Fibroblast of skin of back (primary cell): ENCODE measurements at places on chromosomes 7 and 10.

DNA sequence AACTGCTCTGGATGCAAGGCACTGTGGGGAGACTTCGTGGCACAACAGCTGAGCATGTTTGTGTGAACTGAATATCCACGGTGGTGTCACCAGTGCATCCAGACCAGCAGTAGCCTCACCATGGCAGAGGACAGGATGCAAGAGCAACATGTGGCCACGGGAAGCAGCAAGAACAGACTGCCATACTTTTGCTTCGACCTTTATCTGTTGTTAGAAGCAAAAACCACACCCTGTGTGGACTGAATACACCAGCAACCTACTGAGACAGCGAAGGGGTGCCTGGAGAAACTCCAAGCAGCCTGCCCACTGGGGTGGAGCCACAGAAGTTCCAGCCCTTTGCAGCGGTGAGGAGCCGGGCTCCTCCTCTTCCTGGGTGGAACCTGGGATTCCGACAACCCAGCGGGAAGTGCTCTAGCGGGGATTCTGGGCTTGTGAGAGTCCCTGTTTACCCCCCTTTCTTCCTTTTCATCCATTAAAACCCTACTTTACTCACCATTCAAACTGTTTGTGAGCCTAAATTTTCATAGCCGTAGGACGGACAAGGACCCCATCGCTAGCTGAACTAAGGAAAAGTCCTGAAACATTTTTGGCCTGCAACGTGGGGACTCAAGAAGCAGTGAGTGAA is 584.9 kb downstream of the GRM8 start:
- DNase-seq, result no peak

DNA sequence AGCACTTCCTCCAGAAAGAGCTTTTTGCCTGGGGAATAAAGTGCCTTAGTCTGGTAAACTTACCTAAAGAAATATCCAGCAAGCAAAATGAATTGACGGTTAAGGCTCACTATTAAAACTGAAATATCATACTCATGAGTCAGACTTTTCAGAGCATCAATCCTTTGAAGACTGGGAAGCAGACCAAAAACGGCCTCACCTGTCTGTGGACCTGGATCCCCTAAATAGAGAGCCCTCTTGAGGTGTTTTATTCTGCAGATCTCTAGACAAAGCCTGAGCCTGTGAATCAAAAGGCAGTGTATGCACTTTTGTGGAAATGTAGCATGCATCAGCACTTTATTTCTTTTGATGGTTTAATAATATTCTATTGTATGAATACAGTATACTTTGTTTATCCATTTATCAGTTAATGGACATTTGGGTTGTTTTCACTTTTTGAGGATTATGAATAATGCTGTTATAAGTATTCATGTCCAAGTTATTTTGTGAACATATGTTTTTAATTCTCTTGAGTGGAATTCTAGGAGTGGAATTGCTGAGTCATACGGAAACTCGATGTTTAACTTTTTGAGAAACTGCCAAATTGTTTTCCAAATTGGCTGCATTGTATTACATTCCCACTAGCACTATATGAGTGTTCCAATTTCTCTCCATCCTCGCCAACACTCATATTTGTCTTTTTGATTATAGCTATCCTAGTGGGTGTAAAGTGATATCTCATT is 449.0 kb upstream of the IGFBP3 start:
- DNase-seq, result peak; percentile 96

- no peak for DNase-seq
Measured at GRCh38 chr10:16909961-16910792, 93.0 kb upstream of the RSU1 start.

GRCh38 chr7:25839084-25839769 is 312.8 kb upstream of the NFE2L3 start:
- DNase-seq, result no peak

- no peak for DNase-seq
Measured at GRCh38 chr10:93267521-93267920, 193.8 kb downstream of the CYP26A1 start.

DNA sequence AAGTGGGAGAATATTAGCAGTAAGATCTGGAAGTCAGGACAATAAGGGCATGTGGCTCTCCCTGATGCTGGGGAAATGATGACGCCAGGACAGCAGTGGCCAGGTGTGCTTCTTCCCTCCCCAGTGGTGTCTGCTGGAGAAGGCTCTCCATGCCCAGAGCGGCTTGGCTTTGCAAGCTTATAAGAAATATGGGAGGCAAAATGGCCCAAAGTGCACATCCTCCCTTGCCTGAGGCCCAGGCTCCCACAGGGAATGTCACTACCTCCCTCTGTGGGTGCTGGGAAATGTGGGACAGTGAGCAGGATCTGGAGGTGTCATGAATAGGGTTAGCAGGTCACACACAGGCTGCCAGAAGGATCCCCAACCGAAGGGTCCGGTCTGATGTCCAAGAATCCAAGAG is 17.1 kb upstream of the ZNF488 start:
- no peak for DNase-seq

DNA sequence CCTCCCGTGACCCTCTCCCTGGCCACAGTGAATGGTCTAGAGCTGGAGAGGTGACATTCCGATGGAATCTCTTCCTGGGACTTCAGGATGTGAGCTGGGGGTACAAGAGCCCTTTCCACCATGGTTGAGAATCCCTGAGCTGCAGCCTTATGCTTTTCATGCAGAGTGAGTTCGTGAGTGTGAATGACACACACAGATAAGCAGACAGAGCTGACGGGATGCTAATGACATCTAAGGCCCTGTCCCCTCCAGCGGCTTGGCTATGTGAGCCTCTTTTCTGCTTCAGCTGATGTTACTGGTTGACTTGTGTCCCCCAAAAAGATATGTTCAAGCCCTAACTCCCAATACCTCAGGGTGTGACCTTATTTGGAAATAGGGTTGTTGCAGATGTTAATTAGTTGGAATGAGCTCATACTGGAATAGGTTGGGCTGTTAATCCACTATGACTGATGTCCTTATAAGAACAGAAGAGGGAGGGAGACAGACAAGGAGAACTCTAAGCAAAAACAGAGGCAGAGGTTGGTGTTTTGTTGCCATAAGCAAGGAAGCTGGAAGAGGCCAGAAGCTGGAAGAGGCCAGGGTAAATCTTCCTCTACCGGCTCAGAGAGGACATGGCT is 111.1 kb upstream of the AFAP1L2 start:
- DNase-seq, result no peak

DNA sequence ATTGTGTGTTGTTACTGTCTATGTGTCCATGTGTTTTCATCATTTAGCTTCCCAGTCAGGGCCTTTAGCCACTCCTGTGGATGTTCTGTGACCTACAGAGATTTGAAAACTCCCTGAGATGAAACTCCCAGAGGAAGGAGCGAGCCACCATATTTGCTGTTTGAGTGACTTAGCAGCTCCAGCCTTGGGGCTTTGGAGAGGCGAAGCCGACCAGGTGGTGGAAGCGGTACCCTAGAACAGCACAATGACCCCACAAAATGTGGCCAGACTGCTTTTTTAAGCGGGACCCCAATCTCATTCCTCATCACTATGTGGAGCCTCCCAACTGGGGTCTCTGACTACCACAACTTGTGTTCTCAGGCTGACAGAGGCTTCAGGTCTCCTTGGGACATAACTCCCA is 323.9 kb upstream of the KCND2 start:
- no peak for DNase-seq

DNA sequence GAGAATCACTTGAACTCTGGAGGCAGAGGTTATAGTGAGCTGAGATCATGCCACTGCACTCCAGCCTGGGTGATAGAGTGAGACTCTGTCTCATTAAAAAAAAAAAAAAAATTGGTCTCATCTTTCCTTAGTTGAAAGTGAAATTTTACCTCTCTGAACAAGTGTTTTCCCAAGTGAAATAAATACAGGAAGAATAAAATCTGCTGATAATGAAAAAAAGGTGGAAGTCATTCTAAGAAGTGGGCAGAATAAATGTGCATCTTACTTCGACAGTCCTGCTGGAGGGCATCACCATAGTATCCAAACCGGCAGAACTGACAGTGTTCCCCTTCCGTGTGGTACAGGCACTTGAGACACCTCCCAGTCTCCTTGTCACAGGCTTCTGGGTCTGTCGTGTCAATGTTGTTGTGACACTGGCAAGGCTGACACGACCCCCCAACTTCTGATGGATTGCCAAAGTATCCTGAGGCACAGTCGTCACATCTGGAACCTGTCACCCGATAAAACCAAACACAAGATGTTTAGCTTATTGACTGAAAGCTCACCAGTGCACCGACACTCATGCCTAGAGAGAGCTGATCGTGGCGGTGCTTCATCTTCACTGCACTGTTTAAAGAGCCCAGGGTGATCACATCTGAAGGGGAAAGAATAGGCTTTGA is 49.6 kb downstream of the LAMB1 start:
- DNase-seq, result no peak

GRCh38 chr7:85483177-85483576 is 296.3 kb upstream of the SEMA3D start:
- peak; percentile 59 for DNase-seq

DNA sequence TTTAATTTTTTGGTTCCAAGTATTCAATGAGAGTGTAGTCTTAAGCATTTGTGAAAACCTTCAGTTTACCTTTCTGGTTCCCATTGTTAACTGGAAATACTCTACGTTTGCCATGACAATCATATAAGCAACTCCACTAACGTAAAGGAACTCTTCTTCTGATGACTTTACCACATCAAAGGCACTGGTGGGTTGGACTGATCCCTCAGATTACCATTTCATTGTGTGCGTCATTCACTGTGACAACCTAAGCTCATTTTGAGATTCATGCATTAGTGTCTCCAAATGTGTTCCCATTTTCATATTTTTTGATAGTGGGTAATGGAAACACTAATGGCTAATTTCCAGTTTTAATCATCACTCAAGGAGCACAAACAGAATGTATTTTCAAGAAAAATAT is 119.9 kb upstream of the COL1A2 start:
- DNase-seq, result no peak

- no peak for DNase-seq
Measured at GRCh38 chr7:143396625-143397556, 11.8 kb downstream of the EPHA1 start.

- no peak for DNase-seq
Measured at GRCh38 chr10:95451568-95452524, 109.3 kb downstream of the SORBS1 start.

DNA sequence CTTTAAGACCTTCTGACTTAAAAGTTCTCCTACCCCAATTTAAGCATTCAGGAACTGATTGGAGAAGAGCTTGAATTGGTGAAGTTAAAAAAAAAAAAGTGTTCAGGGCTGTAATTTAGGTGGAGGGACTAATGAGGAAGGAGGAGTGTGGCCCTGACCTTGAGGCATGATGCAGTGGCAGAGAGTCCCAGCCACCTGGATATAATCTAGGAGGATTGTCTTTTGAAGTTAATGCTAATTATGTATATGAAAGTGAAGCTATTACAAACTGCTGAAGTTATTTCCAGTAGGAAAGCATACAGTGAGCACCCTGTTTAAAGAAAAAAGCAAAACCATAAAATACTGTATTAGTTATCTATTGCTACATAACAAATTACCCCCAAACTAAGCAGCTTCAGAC is 31.5 kb downstream of the ADD3 start:
- no peak for DNase-seq

DNA sequence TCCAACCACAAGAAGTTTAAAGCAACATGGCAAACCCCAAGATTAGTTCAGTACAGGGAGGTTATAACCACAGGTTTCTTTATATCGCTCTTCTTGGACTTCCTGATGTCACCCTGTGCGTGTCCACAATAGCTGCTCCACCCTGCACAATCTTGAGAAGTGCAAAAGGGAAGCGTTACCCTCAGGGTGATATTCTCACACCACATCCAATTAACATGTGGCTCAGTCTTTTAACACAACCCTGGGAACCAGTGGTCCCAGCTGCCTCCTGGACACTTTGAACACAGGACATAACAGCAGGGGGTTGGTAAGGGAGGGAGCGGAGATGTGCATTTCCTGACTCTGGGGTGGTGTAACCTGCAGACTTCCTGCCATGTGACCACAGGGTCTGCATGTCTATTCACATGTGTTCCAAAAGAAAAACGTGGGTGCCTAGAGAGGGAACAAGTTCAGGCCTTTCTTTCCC is 64.6 kb downstream of the GSAP start:
- no peak for DNase-seq

DNA sequence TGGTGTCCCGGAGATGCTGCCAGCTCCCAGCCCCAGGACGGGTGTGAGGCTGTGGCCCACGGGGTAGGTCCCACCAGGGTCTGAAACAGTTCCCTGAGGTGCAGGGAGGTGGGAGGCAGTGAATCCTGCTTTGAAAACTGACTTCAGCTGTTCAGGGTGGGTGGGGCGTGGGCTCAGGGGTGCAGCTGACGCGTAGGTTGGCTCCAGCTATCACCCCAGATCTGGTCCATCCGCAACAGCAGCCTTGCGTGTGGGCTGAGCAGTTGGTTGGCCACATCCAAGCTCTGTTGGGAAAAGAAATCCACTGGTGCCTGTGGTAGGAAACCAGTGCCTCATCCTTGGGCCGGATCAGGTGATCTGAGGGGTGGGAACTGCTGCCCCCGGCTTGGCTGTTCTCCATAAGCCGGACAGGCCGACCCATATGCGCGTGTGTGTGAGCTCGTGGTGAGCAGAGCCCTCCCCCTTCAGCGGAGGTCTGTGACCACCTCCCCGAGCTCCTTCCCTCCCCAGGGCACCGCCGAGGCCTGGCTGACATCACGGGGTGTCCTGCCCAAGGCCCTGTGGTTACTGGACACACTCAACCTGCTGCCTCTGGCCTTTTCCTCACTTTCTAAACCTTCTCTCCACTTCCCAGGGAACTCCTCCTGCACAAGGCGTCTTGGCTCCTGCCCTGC is 15.4 kb upstream of the FAM20C start:
- no peak for DNase-seq

DNA sequence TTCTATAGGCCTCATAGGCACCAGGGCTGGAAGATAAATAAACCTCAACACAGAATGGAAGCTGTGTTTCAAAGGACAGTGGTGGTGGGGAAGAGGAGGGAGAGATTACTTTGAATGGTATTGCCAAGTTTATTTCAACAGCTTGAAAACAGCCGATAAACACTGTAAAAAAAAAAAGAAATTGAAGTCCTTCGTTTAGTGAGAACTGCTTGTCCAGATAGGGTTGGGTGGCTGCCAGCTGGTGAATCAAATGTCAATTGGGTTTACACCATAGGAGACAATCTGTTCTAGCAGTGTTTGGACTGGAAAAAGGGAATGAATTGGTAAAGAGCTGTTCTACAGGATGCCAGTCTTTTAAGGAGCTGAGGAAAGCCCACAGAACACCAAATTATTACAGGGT is 254.8 kb downstream of the PHF14 start:
- peak; percentile 16 for DNase-seq

DNA sequence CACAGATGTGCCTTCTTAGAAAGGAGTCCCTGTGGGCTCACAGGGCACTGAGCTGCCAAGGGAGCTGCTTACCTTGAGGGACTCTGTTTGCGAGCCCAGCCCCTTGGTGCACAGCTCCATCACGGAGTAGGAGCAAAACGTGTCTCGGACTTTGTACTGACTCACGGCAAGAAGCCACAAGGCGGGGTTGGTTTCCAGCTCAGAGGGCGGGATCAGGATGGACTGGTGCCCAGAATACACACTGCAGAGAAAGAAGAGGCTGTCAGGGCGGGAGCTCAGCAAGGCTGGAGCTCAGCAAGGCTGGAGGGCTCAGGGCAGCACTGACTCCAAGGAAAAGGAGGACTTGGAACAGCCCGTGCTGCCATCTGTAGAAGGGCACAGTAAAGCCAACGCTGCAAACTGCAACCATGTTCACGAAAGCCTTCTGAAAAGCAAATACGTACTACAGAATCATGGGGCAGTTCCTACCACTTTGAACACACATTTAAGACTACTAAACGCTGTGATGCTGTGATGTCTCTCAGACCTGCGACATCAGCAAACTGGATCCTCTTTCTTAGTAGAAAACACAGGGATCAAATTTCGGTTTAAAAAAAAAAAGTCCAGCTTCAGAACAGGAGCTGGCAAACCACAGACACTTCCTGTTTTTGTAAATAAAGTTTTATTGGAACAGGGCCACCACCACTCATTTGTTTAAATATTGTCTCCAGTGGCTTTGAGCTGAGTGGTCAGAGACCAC is 194.3 kb downstream of the ZMYND11 start:
- DNase-seq, result peak; percentile 96
